ENCODE measurements at places on chromosomes 11 and 22.

GRCh38 chr22:23598805-23599518 lies 18.9 kb upstream of the IGLL1 start:
- DNase-seq = no peak

DNA sequence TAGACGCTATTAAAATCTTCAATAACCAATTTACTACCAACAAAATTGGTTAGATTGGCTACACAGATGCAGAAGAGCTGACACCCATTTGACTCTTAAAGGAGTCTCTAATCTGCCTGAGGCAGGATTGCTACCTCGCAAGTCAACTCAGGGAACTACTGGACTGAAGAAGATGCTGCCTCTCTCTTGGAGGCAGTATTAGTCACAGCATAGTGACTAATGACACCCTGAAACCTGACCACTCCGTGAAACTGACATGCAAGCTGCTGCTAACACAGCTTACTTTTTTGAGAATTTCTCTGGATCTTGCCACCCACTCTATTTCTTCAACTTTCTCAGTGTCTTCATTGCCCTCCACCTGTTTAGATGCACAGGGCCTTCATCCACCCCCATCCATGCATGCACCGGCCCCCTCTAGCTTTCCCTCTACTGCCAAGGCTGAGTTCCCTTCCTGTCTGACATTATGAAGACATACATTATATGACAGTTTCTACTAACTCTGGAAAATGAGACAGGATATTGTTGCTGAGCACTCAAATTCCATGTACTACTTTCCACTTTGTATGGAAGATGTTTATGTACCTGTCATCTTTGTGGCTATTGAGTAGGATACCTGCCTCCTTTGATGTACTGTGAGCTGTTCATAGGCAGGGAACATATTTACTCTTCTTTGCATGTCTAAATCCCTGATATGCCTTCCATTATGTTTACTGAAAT lies 183.2 kb downstream of the MSANTD4 start:
- no peak for DNase-seq

DNA sequence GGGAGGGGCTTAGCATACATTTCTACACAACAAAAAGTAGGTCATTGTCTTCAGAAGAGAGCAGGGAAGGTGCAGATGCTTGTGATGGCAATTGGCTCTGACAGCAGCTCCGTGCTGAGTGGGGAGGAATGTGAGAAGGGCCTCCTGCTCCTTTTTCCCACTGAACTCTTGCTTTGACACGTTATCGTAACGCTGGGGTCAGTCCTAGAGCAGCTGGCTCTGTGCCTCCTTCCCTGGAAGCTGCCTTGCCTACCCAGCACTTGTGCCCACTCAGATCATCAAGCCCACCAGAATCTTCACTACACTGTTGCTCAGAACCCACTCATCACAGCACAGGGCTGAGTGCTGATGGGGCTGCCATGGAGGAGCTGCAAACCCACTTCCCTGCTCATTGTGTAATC lies 14.9 kb upstream of the NAV2 start:
- DNase-seq = no peak

DNA sequence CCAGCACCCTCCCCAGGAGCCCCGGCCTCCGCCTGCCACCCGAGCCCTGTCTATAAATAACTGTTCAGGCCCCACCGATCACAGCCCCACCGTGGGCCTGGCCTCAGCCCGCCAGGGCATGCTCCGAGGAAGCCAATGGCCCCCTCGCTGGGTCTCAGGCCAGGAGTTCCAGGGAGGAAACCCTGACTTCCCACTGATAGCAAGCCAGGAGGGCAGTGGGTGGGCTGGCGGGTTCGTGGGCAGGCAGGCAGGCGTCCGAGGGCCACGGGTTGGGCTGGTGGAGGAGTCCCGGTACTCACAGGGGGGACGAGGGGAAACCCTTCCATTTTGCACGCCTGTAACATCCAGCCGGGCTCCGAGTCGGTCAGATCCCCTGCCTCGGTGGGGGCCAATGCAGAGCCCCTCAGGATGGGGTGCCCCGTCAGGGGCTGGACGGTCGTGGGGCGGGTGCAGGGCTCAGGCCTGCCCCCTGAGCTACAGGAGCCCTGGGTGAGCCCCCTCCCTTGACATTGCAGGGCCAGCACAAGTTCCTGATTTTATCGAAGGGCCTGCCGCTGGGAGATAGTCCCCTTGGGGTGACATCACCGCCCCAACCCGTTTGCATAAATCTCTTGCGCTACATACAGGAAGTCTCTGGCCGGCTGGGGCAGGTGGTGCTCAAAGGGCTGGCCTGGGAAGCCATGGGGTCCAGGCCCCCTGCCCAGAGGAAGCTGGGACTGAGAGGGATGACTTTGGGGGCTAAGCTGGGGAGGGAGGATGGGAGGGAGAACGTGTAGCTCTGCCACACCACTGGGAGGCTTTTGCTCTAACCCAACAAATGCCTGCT lies at the start of gene SPI1:
TSS of gene SPI1 (minus strand) at position 538 of the 826 bp plus-strand sequence. CDS start at position 344, 194 bp downstream.
- peak; percentile 84 for DNase-seq

- DNase-seq = no peak
Measured at GRCh38 chr22:48923996-48924395, 903.7 kb downstream of the BRD1 start.

DNA sequence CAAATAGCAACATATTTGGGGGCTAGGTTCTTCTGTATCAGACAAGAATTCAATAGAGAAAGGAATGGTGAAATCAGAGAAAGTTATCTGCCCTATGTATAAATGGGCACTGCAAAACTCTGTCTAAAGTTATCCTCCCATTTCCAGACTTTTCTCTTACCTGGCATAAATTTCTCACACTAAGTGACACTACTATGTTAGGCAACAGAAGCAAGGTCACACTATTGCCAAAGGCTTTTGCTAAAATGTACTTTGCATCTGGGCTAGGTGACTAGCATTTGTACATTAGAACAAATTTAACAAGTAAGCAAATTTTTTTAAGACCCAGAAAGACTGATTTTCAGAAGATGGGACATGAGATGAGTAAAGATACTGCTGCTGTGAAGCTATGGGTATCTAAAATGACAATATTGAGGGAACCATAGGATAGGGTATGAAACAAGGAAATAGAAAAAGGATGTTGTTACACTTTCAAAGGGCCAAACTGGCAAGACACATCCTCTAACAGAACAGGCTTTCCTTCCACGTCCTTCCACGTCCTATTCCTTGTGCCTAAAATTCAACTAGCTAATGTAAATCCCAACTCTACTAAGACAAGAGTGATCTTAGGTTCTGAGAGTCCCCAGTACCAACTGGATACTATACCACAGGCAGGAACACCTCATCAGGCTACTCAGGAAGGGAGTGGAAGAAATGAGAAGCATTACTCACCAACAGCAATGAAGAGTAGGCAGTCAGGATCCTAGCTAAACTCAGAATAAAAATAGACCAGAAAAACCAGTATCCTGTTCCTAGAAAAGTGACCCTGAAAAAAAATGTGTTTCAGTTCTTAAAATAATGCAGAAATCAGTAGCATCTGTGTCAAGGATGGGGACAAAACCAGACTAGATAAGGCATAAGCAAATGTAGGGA lies 22.6 kb downstream of the GDPD4 start:
- no peak for DNase-seq

- no peak for DNase-seq
Measured at GRCh38 chr11:124041254-124041653, at the start of gene OR10G7. Gene OR10G7 (minus strand): TSS chr11:124041325. CDS start chr11:124039001, 2,324 bp downstream.

DNA sequence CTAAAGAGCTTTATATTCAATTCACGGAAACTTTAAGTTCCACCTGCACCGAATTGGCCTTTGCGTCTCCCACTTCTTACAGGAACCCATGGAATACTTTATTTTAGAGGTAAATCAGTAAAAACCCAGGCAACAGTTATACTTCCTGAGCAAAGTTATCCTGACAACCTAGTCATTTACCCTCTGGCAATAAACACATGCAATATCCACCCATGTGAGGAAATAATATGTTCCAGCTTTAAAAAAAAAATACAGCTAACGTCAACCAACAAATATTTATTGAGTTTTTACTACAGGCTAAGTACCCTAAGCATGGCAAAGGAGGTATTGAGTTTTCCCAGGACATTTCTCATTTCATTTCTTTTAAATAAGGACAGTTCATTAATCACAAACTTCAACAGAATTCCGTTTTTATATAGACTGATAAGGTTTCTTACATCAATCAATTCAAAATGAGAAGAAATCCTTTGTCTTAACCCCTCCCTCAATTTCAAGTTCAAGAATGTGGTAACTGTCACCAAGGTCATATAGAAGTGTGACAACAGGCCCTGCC lies 38.3 kb upstream of the CCDC34 start:
- no peak for DNase-seq

- no peak for DNase-seq
Measured at GRCh38 chr22:27597703-27598444, 203.7 kb downstream of the MN1 start.

DNA sequence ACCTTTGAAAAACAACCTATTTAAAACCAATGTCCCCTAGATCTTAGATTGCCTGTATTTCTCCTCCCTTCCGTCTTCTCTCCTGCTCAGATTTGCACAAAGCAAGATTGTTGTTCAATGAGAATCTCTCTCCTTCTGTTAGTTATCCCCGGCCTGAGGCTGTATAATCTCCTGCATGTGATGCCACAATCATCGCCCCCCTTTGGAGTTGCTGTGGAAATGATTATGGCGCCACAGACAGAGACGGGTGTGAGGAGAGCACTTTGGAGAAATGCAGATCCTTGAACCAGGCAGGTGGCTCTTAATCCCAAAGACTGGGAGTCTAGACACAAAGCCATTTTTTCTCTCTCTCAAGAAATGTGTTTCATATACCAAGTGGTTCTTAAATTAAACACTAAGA lies 941.3 kb downstream of the OPCML start:
- no peak for DNase-seq

- DNase-seq = no peak
Measured at GRCh38 chr22:37079668-37080171, 28.2 kb downstream of the KCTD17 start.

GRCh38 chr11:125202362-125202880 lies 37.9 kb downstream of the PKNOX2 start:
- DNase-seq = no peak

DNA sequence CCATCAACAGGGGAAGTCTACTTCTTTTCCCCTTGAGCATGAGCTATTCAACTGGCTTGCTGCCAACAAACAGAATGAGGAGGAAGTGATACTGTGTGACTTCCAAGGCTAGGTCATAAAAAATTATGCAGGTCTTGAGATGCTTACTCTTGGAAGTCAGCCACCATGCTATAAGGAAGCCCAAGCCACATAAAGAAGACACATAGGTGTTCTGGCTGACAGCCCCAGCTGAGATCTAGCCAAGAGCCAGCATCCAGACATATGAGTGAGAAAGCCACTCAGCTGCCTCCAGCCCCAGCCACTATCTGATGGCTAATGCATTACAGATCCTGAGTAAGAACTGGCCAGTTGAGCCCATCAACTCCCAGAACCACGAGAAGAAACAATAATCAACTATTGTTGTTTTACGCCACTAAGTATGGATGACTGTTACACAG lies 31.0 kb upstream of the PPP2R1B start:
- no peak for DNase-seq

GRCh38 chr22:17476838-17477237 lies 86.5 kb upstream of the SLC25A18 start:
- no peak for DNase-seq

DNA sequence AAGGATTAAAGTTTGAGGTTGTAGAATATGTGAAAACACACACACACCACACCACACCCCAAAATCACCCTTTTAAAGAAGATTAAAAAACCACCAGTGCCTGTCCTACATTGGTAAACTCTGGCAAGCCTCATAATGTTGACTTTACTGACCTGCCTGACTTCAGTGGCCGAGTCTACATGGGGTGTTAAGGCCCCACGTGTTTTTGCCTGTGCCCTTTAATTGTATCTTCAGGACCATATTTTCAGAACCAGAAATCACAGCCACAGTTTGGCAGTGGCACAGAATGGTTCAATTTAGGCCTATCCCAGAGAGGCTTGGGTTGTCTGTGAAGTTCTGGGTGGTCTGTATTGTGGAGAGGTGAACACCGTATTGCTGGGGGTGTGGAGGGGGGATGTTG lies 33.4 kb downstream of the ZBTB16 start:
- no peak for DNase-seq

DNA sequence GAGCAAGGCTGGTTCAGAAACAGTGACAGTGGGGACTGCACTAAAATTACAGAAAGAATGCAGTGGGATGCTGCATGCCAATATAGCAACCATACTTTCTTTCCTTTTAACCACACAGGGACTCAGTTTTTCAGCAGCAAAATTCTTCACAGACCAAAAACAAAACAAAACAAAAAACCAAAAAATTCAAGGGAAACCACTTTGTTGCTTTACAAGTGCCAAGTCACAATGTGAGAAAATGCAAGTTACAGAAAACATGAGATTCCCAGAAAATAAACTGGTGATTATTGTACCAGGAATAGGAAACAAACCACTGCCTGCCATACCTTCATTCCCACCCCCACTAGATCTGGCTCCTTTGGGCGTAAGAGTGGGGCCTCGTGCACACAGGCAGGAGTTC lies 52.6 kb downstream of the TENM4 start:
- no peak for DNase-seq

GRCh38 chr11:3055891-3056290 lies 1.3 kb downstream of the CARS1 start:
- DNase-seq = no peak

DNA sequence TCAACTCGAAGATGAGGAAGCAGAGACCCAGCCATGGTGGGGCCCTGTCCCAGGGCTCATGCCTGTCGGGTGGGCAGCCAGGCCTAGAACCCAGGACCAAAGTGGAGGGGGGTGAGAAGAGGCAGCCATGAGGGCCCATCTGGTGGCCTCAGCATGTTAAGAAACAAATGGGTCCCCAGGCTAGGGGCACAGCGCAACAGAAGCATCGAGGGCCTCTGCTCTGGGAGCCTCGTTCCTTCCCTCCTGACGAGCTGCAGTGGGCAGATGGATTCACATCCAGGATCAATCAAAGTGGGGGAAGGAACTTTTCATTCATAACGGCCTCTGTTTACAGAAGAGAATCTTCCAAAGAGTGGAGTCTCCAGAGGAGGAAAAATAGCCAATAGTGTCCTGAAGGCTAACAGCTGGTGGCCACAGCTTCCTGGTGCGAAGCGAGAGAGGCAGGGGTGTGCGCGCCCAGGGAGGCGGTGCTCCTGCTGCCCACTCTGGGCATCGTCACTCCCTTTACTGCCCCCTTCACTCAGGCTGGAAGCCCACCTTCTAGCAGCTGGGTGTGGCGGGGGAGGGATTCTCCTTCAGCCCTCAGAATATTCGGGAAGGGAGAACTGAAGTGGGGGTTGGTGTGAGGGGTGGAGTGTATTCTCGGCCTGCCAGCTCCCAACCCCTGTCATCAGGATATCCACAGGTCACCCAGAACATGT lies 4.3 kb downstream of the CBX7 start:
- no peak for DNase-seq

DNA sequence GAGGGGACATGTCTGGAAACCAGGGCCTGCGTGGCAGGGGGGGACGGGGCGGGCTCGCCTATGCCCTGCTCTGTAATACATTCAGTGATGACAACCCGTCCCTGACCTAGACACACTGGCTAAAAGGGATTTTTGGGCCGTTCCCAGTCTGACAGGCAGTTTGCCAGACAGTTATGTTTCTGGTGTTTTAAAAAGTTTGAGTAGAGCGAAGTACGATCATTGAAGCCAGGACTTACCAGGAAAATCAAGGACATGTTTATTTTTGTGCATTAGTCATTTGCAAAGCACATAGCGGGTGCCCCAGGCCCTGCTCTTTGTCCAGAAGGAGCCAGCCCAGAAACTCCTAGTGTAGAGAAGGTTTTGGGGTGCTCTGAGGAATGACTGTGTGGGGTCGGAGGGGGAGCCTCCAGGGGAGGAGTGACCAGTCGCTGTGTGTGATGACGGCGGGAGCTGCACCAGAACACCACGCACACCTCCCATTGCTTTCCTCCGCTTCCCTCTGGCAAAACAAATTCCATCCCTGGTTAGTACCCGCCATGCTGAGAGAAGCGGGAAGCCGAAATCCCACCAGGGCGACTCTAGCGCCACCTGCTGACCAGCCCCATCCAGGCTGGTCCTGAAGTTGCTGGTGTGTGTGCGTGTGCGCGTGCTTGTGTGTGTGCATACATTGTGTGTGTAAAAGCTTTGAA lies 50.8 kb downstream of the FBLN1 start:
- DNase-seq = peak; percentile 70
